ENCODE measurements at places on chromosomes 13 and 19.

DNA sequence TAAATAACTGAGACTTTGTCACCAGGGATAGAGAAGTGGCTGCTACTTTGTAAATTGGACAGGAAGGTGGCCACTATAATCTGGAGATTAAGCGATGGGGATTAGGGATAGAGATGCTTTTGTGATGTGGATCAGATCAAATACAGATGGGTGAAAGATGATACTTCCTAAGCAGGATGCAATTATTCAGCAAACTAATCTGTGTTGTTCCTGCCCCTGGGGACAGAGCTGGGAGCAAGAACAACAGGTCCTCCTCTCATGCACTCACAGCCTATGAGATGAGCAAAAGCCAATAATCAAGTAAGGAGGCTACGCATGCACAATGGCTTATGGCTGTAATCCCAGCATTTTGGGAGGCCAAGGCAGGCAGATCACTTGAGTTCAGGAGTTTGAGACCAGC is 4.6 kb downstream of the RGL3 start:
- DNase-seq, result no peak

- DNase-seq, result no peak
These were observed 6.3 kb downstream of the NHLRC3 start for GRCh38 chr13:39044536-39044935.

DNA sequence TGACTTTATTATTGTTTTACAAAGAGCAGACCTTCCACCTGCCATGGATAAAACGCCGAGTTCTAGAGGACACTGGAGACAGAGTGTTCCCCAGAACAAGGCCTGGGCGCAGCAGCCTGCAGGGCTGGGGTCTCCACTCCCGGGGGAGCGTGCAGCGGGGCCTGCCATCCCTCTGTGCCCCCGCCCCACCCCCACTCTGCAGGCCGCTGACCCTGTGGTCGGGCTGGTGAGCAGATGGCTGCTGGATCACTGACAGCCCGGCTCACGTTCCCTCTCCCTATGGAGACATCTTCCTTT is 8.6 kb upstream of the PTBP1 start:
- no peak for DNase-seq

- DNase-seq, result peak; percentile 38
These were observed 536 bp downstream of the FAM32A start for GRCh38 chr19:16185768-16186123.

DNA sequence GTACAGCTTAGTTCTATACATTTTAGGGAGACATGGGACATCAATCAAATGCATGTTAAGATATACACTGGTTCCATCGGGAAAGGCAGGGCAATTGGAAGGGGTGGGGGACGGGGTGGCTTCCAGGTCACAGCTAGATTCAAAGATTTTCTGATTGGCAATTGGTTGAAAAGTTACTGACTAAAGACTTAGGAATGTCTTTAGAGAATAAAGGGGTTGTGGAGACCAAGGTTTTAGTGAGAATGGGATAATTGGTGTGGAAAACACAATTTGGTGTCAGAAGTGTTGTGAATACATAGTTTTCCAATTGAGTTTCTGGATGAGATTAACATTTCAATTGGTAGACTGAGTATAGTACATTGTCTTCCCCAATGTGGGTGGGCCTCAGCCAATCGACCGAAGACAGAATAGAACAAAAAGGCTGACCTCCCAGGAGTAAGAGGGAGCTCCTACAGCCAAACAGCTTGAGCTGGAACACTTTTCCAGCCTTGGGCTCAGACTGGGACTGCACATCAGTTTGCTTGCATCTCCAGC is 988 bp upstream of the CCDC169 start:
- no peak for DNase-seq

DNA sequence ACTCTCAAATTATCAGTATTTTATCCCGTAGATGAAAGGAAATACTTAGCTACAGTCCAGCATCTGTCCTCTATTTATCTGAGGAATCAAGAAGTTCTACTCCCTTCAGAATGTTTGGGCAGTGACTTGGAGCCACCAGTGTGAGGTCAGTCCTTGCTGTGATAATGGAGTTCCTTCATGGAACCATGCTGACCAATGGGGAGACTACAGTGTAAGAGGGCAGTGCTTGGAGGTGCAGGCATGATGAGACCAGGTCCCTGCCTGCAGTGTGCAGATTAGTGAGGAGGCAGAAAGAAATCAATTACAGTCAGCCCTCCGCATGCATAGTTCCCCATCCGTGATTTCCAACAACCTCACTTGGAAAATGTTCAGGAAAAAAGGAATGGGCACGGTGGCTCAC is at the start of gene C19orf18:
TSS of gene C19orf18 (minus strand) at position 101 of the 400 bp plus-strand sequence. CDS start 102 bp downstream, outside the sequence.
- DNase-seq, result no peak

- DNase-seq, result no peak
These were observed 16.2 kb downstream of the CARS2 start for GRCh38 chr13:110689711-110690110.

DNA sequence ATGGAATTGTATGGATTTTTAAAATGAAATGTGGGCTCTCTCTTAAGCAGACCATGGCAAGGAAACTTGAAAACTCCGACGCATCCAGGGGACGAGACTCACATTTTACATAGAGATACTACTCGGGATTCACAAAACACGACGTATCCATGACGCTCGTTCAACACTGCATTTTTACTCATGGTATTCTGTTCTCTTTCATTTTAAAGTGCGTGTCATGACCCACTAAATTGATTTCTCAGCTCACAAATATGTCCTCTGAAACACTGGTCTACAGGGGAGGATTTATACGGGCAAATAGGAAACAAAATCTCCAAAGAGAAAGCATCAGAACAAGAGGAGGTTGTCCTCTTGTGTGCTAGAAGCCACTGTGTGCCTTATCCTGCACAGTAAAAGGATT is 523.5 kb downstream of the MYO16 start:
- no peak for DNase-seq

DNA sequence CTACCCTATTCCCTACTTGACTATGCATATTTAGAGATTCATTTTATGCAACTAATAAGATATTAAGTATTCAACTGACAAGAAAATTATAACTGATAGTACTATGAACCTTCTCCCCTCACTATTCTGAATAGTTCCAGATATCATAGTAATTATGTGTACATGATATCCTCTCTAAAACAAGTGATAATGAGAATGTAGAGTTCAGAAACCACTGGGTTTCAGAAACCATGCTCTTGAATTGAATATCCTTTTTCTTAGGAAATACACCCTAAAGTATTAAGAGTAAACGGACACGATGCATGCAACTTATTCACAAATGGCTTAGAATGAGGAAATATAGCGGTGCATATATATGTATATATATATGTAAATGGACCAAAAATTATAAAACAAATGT is 160.9 kb downstream of the TBC1D4 start:
- DNase-seq, result no peak

- DNase-seq, result no peak
These were observed 46.5 kb upstream of the GTF2F2 start for GRCh38 chr13:45073809-45074208.

- DNase-seq, result no peak
These were observed 83.2 kb upstream of the MCF2L start for GRCh38 chr13:112885782-112886268.

- DNase-seq, result peak; percentile 47
These were observed 685 bp downstream of the TCF3 start for GRCh38 chr19:1651568-1652291.

DNA sequence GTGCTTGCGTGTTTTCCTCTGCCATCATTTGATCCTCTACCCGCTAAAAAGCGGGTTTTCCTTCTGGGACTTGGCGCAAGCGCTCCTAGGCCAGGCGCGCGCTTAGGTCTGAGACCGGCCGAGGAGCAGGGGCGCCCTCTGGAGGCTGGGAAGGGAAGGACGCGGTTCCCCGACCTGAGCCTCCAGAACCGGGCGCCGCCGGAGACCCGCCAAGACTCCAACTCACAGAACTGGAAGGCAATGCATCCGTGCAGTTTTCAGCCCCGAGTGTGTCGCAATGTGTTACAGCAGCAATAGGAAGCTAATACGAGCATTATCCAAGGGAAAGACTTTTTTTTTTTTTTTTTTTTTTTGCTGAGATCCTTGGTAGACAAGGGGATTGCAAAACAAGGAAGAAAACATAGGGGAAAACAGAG is 190.9 kb downstream of the COL4A1 start:
- peak; percentile 11 for DNase-seq

- DNase-seq, result no peak
These were observed 35.2 kb upstream of the TUBGCP3 start for GRCh38 chr13:112623051-112623711.

GRCh38 chr13:94706843-94707399 is 5.4 kb downstream of the SOX21 start:
- no peak for DNase-seq

DNA sequence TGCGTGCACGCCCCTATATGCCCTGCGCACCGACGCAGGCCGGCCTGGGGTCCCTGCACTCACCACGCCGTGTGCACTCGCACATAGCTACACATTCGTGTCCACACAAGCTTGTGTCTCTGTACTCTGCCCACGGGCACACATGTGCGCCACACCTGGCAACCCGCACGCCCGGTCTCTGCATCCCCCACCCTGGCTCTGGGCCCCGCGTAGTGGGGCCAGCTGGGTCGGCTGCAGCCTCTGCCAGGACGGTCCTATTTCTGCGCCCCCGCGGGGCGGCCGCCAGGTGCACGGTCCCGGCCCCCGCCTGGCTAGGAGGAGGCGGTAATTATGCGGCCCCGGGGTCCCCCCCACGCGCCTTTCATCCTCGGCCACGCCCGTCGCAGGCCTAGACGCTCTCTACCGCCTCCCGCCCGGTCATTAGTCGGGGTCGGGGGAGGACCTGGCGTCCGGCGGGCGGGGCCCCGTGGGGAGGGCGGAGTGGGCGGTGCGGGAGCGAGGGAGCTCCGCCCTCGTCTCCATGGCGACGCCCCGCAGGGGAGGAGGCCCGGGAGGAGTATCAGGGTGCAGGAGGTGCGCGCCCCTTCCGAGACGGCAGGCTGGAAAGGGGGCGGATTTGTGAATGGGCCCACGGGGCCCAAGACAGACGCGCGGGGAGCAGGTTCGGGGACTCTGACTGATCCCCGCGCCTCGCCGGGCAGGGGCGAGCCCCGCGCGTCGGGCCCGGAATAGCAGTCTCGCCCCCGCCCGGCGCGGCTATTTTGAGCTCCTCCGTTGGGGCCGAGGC is 2.8 kb upstream of the CIRBP start:
- peak; percentile 86 for DNase-seq

DNA sequence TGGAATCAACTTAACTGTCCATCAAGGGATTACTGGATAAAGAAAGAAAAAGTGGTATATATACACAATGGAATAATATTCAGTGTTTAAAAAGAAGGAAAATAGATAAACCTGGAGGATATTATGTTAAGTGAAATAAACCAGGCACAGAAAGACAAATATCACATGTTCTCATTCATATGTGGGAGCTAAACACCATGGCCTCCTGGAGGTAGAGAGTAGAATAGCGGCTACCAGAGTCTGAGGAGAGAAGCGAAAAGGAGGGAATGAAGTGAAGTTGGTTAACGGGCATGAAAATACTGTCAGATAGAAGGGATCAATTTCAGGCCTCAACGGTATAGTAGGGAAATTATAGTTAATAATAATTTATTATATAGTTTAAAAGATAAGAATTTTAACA is 147.5 kb upstream of the OBI1 start:
- DNase-seq, result no peak

GRCh38 chr19:763181-763580 is 12.3 kb downstream of the MISP start:
- DNase-seq, result no peak

- no peak for DNase-seq
These were observed 1.4 kb downstream of the KASH5 start for GRCh38 chr19:49389406-49389805.

DNA sequence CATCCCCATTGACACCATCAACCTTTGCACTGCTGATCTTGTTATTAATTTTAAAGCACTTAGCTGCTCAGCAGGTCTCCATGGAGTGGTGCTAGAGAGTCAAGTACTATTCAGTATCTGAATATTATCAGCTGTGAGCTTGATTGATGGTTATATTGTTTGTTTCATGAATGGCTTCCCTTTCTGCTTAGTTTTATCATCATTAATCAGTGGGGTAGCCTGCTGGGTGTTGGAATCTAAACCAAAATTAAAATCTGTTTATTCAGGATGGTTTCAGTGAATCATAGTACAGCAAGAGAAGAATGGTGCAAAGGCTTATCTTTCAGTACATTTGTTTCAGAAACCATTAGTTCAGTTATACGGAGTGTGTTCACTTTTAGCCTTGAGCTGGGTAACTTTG is 42.5 kb upstream of the SCEL start:
- peak; percentile 18 for DNase-seq

GRCh38 chr13:113742000-113742441 is 17.0 kb upstream of the TMEM255B start:
- DNase-seq, result peak; percentile 22

DNA sequence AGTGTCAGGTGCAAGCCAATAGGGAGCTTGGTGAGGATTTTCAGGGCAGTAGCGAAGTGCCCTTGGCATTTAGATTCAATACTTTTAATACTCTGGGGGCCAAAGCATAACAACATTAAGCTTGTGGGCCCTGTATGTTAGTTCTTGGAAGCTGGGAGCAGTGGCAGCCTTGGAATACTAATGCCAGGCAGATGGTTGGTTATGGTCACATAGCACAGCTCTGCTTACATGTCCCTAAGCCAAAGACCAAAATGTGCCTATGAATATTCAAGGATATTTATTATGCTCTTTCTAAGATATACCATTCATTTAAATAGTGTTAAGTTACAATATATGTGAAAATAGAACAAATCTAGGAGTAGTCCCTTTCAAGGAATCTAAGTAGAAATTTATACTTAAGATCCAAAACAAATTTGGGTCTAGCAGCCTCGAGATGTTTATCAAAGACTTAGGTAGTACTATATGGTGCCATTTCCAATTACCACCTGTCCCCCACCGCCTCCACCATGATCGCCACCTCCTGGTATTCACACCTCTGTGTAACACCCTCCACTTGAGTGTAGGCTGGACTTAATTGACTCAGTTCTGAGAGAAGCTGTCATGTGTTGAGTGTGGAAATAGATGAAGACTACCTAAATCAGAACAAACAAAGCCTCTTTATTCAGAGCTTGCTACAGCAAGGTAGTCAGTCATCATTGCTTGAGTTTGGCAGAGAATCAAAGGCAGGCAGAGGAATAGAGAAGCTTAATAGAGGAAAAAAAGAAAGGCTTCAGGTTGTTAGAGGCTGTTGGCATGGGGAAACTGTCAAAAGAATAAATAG is 261.0 kb downstream of the GPC5 start:
- no peak for DNase-seq

- DNase-seq, result no peak
These were observed 717 bp downstream of the EEF2 start for GRCh38 chr19:3984584-3984907.

GRCh38 chr13:112990783-112991182 is 21.8 kb downstream of the MCF2L start:
- no peak for DNase-seq
